ENCODE measurements at places on chromosomes 3 and 15.

DNA sequence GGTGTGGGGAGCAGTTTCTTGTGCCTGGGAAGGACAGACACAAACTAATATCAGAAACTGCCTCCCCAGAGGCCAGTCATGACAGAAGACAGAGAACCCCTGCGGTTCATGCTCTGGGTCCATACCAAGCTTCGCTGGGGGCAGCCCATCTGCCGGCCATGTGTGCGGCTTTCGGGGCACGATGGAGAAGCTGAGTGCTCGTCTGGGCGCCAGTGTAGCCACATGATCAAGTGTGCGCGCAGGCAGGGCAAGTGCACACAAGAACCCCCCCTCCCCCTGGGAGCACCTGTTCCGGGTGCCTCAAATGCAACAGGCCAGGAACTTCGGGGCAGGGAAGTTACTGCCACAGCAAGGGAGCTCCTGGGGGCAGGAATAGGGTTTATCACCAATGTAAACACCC, 1.8 kb downstream of the ADAMTS17 start:
- DNase-seq: no peak

GRCh38 chr15:29430124-29430523, 160.5 kb upstream of the NSMCE3 start:
- DNase-seq: no peak

DNA sequence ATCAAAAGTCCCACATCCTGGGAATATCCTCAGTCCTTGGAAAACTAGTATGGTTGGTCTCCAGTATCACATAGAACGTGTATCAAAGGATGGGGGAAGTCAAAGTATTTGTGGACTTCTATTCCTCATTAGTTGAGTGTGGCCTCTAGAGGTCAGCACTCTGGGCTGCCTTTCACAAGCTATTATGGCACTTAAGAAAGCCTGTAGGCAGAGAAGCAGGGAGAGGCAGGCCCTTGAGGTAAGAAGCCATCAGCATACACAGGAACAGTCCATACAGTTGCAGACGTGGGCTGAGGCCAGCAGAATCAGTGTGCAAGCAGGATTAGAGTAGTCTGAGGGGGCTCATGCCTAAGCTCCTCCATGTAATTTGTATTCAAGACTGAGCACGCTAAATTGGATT, 341.7 kb downstream of the CLSTN2 start:
- no peak for DNase-seq

- no peak for DNase-seq
Observed at GRCh38 chr3:48430708-48431101, 819 bp upstream of the PLXNB1 start.

DNA sequence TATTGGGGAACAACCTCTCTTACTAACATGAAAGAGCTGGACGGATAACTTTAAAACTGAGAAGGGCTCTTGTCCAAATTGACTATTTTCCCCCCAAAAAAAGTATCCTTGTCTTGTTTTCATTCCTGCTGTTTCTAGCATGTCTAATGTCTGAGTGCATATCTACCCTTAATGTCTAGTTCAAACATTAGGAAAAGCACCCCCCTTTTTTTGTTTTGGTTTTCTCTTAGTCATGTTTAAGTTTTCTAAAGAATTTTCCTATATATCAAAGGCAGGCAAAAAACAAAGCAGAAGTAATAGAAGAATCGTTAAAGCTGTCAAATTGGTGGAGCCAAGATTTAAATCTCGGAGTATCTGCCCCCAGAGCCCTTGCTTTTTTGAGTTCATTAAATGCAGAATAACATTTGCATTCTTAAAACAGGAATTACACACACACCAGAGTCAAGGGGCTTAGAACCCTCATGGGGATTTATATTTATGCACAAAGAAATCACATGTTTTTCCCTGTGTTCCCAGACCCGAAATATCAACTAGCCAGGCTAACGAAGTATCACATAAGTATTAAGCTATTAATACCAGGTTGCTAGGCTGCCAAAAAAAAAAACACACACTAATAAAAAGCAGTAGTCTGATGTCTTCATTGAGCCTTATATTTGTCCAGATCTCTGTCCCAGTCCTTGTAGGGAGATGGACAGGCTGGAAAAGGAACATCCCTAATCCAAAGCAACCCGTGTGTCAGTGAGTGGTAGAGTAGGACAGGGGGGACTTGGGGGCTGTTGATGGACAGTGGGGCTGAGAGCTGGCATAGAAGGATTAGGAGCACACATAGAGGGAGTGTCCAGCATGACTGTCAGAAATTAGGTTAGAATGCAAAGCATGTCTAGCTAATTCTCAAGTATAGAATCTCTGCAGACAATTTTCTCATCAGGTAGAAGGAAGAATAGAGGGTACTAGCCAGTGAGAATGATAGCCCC, 103.6 kb upstream of the BFSP2 start:
- DNase-seq: no peak
